Effector memory CD8-positive, alpha-beta T cell (primary cell): ENCODE measurements at places on chromosomes 1 and 21.

- peak; percentile 15 for DNase-seq
These were observed 43.4 kb upstream of the RHOU start for GRCh38 chr1:228691926-228692325.

DNA sequence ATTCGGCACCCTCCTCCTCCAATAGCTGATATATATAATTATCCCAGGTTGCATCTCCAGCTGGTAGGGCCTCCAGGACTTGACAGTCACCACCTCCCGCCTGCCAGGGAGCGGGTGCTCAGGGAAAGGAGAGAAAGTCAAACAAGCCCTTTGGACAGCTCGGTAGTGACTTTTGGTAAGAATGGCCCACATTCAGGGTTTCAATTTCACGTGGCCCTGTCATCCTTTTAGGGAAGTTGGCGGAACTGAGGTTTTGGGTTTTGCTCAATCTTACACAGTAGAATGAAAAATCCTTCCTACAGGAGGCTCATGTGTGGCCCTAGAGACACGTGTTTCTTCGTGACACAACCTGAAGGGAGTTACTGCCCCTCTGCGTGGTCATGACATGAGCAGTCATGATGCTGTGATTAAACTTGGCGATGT, 44.2 kb downstream of the CAPN8 start:
- no peak for DNase-seq

GRCh38 chr1:180494370-180494769, 8.0 kb downstream of the ACBD6 start:
- DNase-seq = no peak

- DNase-seq = no peak
These were observed 12.8 kb upstream of the OR2T10 start for GRCh38 chr1:248610301-248610700.

DNA sequence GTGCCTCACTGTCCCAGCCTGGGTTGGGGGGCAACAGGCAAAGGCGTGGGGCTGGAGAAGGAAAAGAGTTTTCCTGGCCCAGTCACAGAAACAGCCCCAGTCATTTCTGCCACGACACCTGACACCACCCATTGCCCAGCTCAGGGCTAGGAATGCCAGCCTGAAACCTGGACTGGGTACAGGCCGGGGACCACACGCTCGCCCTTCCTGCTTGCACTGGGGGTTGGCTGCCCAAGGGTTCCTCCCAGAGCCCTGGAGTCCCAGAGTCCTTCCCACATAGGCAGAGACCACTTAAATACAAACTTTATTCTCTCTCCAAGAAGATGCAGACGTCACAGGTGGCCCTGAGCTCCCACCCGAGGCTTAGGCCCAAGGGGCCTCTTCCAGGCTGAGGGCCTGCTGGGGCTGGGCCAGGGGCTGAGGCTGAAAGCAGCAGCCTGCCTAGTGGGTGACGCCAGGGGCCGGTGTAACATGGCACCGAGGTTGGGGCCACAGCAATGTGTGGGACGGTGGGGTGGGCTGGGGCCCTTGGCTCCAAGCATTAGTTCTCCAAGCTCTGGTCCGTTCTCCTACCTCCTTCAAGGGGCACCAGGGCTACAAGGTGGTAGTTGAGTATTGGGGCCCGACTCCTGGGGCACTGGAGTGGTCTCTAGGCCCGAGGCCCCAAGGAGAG, 1.6 kb downstream of the TMEM52 start:
- no peak for DNase-seq

GRCh38 chr1:79044974-79045650, 38.6 kb upstream of the ADGRL4 start:
- DNase-seq = no peak

DNA sequence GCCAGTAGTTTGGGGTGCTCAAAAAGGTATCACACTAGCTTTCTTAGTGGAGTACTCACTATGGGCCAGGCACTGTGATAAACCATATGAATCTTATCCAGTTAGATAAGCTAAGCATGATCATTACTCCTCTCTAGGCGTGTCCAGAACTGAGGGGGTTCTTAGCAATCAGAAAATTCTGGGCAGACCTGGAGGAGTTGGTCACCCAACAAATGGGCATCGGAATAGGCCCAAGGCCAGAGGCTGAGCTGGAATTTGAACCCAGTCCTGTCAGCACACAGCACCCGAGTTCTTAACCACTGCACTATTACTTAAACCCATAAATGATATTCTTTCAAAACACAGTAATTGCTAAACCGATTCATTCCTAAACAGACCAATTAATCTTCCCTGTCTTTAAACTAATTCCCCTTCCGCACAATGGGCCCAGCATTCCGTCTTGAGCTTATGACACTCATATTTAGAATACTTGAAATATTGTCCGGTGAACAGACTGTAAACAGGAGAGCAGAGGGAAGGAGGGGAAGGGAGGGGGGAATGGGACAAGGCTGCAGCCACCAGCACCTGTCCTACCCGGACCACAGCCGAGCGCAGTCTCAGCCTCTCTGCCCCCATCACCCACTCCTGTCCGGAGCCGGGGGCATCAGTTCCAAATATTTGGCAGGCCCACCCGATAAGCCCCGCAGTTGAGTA, 113.0 kb upstream of the GADD45A start:
- no peak for DNase-seq
